ENCODE measurements at places on chromosomes 12 and 14.

- no peak for DNase-seq
Observed at GRCh38 chr12:14545144-14546124, 22.2 kb downstream of the PLBD1 start.

GRCh38 chr14:105205673-105206208 lies 24.6 kb upstream of the NUDT14 start:
- DNase-seq: no peak

DNA sequence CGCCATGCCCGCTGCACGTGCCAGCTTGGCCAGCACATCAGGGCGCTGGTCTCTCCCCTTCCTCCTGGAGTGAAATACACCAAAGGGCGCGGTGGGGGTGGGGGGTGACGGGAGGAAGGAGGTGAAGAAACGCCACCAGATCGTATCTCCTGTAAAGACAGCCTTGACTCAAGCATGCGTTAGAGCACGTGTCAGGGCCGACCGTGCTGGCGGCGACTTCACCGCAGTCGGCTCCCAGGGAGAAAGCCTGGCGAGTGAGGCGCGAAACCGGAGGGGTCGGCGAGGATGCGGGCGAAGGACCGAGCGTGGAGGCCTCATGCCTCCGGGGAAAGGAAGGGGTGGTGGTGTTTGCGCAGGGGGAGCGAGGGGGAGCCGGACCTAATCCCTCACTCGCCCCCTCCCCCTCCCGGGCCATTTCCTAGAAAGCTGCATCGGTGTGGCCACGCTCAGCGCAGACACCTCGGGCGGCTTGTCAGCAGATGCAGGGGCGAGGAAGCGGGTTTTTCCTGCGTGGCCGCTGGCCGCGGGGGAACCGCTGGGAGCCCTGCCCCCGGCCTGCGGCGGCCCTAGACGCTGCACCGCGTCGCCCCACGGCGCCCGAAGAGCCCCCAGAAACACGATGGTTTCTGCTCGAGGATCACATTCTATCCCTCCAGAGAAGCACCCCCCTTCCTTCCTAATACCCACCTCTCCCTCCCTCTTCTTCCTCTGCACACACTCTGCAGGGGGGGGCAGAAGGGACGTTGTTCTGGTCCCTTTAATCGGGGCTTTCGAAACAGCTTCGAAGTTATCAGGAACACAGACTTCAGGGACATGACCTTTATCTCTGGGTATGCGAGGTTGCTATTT lies 914 bp upstream of the CCND2 start:
- DNase-seq: peak; percentile 73

GRCh38 chr12:47075192-47076084 lies 4.0 kb upstream of the PCED1B start:
- no peak for DNase-seq

- no peak for DNase-seq
Observed at GRCh38 chr14:48857366-48857765, 728.8 kb downstream of the RPS29 start.

- DNase-seq: no peak
Observed at GRCh38 chr14:103213331-103213730, 90.1 kb downstream of the TNFAIP2 start.

DNA sequence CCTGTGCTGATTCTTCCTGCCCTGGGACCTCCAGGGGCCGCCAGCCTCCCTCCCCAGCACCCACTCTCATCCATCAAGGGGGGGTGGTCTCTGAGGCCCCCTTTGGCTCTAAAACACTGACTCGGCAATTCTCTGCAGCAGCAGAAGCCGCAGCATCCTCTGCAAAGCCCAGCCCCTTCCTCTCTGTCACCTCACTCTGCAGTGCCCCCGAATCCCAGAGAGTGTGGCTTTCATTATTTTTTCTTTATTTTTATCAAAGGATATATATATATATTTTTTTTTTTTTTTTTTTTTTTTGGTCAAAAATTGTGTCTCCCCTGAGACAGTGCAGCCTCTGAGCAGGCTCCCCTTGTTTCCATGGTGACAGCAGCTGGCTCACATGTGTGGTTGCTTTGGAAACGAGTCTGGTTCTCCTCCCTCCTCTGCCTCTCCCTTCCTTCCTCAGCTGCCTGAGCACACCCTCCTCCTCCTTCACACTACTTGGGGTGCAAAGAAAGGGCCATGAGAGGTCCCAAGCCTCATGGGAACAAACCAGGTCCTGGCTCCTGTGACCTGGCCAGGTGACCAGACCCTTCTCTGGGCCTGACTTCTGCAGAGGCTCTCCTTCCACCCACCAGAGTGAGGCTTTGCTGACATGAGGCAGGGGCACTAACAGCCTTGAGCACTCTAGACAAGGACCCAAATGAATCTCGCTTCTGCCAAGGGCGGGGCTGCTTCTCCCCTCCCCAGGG lies 100.5 kb downstream of the LRRC74A start:
- peak; percentile 52 for DNase-seq

- no peak for DNase-seq
Observed at GRCh38 chr14:53640695-53641094, 315.9 kb downstream of the BMP4 start.

Data from stimulated activated naive CD4-positive, alpha-beta T cell treated with Interleukin-2 at 50 U/mL for 16 hours (primary cell).